RWPE2 (cell line): ENCODE measurements at places on chromosomes 7 and 10.

DNA sequence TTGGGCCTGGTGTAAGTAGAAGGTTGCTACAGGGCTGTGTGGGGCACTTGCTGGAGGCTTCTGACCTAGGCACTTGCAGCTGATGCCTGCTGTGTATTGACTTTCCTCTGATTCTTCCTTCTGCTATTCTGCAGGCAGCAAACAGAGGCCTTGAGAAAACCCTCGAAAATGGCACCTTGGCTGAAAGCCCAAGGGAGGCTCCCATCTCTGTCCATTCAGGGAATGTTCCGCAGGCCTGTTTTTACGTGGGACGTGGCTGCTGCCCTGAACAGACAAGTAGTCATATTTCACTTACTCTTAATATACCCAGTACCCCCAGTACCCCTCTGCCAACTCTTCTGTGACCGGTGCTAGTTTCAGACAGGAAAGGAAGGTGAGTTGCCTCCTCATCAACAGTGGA, 664.7 kb downstream of the INHBA start:
- no peak overlapping the region for H3K4me3 ChIP-seq
- DNase-seq = no peak
- no peaks in the 10 kb centered on the region for H3K27me3 ChIP-seq
- no peak overlapping the region for H3K27ac ChIP-seq
- H3K4me1 ChIP-seq = no peaks in the 10 kb centered on the region

- H3K27ac ChIP-seq = no peak overlapping the region
- no peak overlapping the region for H3K4me3 ChIP-seq
- DNase-seq = no peak
These were observed 26.0 kb downstream of the AGK start for GRCh38 chr7:141577043-141577839.

DNA sequence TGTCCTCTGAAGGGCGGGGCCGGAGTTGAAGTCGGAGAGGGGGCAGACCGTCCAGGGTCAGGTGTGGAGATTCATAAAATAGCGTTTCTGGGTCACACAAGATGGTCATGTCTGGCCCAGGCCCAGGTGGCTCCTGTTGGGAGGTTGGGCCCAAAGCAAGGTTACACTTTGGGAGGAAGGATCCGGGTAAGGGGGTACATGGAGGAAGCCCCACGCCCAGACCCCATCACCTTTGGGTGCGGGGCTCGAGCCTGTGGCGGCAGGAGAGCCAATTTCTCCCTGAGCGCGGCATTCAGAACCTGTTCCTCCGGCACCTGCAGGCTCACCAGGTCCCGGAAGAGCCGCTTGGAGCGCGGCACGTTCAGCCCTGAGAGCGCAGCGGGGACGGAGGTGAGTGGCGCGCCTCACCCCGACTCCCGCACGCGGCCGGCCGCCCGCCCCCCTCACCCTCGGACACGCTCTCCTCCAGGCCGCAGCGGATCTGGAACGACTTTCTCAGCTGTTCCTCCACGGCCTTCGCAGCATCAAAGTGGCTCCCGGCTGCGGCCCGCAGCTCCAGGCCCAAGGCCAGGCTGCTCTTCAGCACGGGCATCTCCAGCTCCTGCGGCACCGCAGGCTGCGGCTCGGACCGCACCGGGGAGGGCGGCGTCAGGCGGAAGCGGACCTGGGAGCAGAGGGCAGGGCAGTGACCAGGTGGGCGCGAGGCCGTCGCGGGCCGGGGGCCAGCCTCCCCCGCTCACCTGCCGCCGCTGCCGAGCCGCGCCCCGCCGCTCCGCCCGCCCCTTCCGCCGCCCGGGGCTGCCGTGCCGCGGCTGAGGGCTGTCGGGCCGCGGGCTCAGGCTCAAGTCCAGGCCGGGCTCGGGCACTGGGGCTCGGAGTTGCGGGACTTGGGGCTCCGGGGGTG, 644 bp downstream of the PPP1R35 start:
- DNase-seq = no peak
- H3K4me1 ChIP-seq = peaks cover 3% of the 10 kb centered on the region
- H3K27me3 ChIP-seq = no peaks in the 10 kb centered on the region
- H3K36me3 ChIP-seq = peaks cover 34% of the 10 kb centered on the region
- peak overlapping the region; percentile 93 for H3K4me3 ChIP-seq

DNA sequence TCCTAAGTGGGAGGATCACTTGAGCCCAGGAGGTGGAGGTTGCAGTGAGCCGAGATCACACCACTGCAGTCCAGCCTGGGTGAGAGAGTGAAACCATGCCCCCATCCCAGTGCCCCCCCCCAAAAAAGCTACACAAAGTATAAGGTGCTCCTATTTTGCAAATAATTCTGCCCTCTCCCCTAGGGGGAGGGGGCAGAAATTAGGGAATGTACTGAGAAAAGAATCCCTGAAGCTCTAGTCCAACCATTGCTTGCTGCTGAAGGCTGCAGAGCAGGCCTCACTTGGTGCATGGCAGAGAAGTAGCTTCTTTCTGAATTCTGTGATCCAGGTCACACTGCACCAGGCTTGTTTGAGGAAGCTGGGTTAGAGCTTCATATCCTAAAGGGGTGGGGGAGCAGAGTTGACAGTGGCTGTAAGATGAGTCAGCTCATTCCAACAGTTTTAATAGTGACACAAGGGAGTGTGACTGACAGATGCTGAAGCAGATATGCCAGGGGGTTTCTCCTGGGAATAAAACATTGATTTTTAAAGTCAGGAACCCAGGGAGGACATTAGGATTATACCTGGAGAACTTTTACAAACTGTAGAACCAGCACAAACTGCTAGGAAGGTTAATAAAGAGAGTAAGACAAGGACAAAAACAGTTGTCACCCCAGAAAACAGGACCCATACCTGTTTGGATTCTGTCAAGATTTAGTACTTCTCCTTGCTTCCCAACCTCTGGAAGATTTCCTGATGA, 32.8 kb upstream of the STRIP2 start:
- H3K4me1 ChIP-seq = no peaks in the 10 kb centered on the region
- no peaks in the 10 kb centered on the region for H3K36me3 ChIP-seq
- H3K4me3 ChIP-seq = no peak overlapping the region
- no peak overlapping the region for H3K27ac ChIP-seq

DNA sequence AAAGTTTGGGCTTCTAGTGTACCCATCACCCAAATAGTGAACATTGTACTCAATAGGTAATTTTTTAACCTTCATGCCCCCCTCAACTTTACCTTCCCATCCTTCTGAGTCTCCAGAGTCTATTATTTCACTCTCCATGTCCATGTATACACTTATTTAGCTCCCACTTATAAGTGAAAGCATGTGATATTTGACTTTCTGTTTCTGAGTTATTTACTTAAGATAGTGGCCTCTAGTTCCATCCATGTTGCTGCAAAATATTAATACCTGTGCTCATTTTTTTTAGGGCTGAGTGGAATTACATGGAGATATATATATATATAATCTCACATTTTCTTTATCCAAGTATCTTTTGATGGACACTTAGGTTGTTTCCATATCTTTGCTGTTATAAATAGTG, 21.1 kb upstream of the PHF14 start:
- no peak overlapping the region for H3K4me3 ChIP-seq
- DNase-seq = no peak
- no peaks in the 10 kb centered on the region for H3K27me3 ChIP-seq
- no peak overlapping the region for H3K27ac ChIP-seq
- no peaks in the 10 kb centered on the region for H3K4me1 ChIP-seq
- no peaks in the 10 kb centered on the region for H3K36me3 ChIP-seq
